ENCODE measurements at places on chromosomes 13 and 19.

- DNase-seq, result no peak
Measured at GRCh38 chr13:96779691-96780090, 214.6 kb downstream of the OXGR1 start.

- DNase-seq, result no peak
Measured at GRCh38 chr19:39038098-39038497, 5.7 kb upstream of the FBXO27 start.

GRCh38 chr19:12756150-12756883 is 4.7 kb downstream of the BEST2 start:
- no peak for DNase-seq

- no peak for DNase-seq
Measured at GRCh38 chr13:68254151-68254550, 1024.0 kb upstream of the PCDH9 start.

GRCh38 chr19:1396019-1396767 is 5.1 kb downstream of the GAMT start:
- no peak for DNase-seq

GRCh38 chr19:46748325-46749109 is 2.3 kb upstream of the STRN4 start:
- DNase-seq, result no peak

GRCh38 chr19:54506079-54506478 is 3.4 kb downstream of the LAIR2 start:
- DNase-seq, result no peak

- DNase-seq, result no peak
Measured at GRCh38 chr19:58579473-58580142, 6.5 kb upstream of the MZF1 start.

DNA sequence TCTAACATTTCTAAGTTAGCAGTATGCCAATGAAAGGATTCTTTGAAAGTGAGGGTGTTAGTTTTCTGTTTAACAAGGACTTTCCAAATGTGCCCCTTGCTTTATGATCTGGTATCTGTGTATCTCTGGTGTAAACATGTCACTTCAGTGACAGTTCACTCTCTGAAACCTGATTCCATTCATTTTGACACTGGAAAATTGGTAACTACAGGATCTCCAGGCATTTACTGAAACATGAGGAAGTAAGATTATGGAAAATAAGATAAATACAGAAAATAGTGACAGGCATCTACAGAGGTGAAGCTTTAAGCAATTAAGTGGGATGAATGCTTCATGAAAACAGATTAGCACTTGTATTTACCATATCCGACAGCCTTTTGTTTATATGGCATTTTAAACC is 101.6 kb upstream of the MYO16 start:
- no peak for DNase-seq

- DNase-seq, result no peak
Measured at GRCh38 chr13:72315312-72315711, 412.1 kb downstream of the MZT1 start.

- no peak for DNase-seq
Measured at GRCh38 chr13:110420626-110421025, 113.5 kb downstream of the COL4A2 start.

GRCh38 chr19:2287585-2288337 is 5.8 kb upstream of the PEAK3 start:
- DNase-seq, result no peak

DNA sequence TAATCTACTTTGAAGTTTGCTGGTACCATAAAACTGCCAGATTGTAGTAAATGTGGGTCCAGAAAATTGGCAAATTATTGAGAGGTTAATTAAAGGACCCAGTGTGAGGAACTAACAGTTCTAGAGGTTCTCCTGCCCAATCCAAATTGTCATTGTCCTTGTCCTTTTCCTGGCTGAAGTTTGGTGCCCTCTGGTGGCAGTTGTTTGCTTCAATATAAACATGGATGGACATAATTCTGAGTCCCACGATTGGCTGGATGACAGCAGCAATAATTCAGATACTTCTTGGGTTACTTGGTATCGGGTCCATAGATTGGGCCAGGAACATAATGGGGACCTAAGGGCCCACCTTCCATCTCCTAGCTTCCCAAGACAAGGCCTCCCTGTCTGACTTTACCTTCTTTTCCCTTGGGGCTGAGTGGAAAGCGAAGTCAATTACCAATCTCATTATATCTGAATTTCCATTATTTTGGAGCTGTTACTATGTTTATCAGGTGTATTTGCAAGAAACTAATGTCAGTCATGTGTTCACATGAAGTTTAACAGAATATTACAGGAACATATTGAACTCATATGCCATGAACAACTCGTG is 33.8 kb upstream of the GARRE1 start:
- no peak for DNase-seq

DNA sequence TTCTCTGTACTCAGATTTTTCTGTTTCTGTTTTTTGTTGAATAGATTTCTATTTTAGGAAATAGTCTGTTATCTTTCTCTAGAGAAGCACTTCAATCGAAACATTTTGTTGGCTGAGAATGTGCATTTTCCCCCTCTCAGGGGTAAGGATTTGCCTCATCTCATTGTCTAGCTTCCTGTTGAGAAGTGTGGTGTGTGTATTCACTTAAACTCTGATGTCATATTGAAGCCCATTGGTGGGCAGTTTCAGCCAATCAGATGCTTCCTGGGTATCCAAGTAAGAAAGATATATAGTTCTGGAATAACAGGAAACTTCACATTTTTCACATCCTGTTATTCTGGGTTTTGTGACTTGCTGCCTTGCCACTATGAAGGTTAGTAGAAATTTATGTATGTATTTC is 87.6 kb downstream of the ARHGEF7 start:
- no peak for DNase-seq

- no peak for DNase-seq
Measured at GRCh38 chr19:30059741-30060457, 117.9 kb downstream of the URI1 start.

DNA sequence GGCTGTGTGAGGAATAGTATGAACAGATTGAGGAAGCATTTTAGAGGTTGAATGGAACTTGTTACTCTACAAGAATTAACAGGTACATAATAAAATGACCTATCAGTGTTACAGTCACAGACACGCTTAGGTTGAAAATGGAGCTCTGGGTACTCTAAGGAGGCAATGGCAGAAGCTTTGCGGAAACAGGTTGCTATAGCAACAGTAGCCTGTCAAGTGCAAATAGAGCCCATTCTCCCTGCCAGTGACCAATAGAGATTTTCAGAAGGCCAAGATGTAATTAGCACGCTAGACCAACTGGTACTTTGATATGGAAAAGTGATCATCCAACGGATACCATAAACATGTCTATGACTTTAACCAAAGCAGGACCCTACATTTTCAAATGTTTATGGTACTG is 148.5 kb upstream of the FREM2 start:
- DNase-seq, result no peak

DNA sequence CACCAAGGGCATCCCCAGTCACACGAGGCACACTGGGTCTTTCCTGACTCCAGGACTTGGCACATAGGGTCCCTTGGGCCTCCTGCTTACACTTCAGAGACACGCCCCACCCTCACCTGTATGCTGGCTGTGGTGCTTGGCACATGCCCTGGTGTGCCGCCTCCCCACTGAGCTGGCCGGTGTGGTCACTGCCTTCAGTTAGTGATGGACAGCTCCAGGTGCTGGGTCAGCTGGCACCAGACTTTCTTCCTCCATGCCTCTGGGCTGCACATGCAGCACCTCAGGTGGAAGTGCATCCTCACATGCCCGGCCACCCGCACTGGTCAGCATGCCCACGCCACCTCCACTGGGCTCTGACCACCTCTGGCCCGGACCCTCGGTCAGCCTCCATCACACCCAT is 52.9 kb downstream of the KLF2 start:
- no peak for DNase-seq

- no peak for DNase-seq
Measured at GRCh38 chr19:41401483-41401882, 3.9 kb downstream of the BCKDHA start.

DNA sequence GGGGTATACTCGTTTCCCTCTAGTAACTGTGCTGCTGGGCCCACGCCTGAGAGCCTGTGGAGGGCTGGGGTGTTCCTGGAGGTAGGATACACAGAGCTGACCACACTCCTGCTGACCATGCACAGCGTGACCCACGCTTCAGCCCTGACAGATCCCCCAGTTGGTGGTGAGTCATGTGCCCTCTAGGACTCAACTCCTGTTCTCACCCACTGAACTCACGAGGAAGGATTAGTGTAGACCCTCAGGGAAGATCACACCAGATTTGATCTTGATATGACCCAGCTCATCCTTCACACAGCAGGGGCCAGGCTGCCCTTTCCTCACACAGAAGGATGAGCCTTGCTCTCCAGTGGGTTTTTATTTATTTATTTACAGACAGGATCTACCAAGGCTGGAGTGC is 13.3 kb upstream of the ACP7 start:
- DNase-seq, result no peak

DNA sequence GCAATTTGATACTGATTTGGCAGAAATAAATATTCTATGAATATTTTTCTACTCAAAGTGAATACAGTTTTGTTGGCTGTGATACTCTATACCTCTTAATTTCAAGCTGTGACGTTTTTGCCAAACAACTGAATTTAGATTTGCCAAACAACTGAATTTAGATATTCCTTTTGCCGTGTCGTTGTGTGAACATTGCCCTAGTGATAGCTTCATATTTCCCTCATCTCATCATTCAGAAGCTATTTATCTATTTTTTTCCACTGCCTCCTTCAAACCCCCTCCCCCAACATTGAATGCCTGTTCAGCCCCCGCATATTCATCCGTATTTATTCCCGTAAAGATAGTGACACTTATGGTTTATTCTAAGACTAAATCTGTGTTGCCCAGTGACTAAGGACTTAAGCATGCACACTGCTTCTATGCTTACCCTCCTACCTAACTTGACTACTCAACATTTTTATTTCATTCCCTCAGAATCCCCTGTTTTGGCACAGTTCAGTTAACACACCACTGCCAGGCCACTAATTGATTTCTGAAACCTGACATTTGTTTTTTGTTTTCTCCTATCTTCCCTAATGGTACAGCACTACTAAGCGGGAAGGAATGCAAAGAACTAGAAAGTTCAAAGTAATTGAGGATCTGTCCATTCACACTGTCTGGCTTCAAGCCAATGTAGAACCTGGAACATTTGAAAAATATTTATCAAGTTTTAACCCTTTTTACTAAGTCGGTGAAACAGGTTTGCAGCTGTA is 2.8 kb upstream of the KLF5 start:
- DNase-seq, result no peak

DNA sequence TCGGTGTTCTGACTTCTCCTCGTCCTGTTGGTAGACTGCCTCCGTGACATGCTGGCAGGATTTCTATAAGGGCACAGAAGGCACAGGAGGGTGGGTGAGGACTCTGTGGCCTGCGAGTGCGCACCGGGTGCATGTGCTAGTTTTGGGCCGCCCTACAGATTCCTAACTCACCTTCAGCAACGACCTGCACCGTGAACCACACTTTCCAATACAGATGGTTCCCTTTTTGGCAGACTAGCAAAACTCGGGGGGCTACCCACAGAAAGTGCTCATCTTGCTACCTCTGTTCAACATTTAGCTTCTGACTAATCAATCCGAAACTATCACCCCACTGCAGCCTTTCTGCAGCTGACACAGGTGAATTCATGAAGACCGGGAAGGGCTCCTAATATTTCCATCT is 14.1 kb upstream of the AMER2 start:
- no peak for DNase-seq

- DNase-seq, result no peak
Measured at GRCh38 chr13:108807841-108808240, 178.4 kb downstream of the MYO16 start.

GRCh38 chr13:109712124-109712722 is 74.2 kb downstream of the IRS2 start:
- DNase-seq, result no peak

- DNase-seq, result no peak
Measured at GRCh38 chr13:27406178-27406939, 18.1 kb upstream of the GTF3A start.

DNA sequence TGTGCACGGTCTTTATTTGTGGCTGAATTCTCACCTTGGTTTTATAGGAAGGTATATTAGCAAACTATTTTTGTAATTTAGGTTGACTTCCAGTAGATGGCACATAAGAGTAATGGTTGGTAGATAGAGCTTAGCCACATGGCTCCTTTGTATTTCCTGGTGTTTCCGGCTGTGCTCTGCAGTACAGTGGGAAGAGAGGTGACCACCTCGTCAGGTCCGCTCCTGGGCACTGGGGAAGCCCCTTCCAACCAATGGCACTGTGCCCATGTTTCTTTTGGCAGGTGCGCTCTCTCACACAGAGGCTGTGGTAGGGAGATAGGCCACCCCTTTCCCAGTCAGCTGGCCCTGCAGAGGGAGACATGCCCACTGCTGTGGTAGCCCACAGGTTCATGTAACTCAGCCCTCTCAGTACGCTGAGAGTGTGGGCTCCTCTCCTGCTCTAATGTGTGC is 74.3 kb upstream of the ATP12A start:
- DNase-seq, result no peak

DNA sequence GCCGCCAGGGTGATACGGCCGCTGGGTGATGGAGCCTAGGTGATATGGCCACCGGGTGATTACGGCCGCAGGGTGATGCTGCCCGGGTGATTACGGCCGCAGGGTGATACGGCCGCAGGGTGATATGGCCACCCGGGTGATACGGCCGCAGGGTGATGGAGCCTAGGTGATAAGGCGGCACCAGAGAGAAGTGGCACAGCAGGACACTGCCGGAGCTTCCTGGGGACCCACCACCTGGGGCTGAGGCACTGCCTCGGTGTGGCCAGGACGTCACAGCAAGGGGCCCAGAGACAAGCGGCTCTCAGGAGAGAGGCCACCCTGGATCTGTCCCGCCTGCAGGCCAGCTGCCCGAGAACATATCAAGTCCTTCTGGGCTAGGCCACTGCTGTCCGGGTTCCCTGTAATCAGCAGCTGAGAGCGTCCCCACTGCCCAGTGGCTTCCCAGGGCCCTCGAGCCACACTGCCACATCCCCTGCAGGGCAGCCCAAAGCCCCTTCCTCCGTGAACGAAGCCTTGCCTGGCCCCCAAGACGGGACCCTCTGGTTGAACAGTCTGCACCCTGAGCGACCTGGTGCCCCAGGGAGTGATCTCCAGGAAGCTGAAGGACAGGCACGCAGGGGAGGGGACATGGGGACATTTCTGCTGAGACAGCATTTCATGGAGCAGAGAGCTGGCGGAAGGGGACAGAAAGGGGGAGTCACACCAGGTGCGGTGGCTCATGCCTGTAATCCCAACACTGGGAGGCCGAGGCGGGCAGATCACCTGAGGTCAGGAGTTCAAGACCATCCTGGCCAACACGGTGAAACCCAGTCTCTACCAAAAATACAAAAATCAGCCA is 22.1 kb downstream of the ZNF787 start:
- no peak for DNase-seq

GRCh38 chr19:47507924-47508553 is 6.8 kb downstream of the NAPA start:
- DNase-seq, result no peak

- no peak for DNase-seq
Measured at GRCh38 chr19:3413796-3414327, 47.5 kb downstream of the NFIC start.
